ENCODE measurements at places on chromosomes 1 and 21. TPM values are rescaled to one million over a fixed set of nuclear protein-coding genes. Genes with fewer than 3 reads are reported as not detected.

CENPF gene
- total RNA-seq: 173 TPM

C8A gene
- not detected for total RNA-seq

ZFP69 gene
- total RNA-seq: 5.6 TPM

DENND2C gene
- total RNA-seq: 0.93 TPM

SAMD13 gene
- 8.0 TPM for total RNA-seq

C1orf74 gene
- 4.2 TPM for total RNA-seq

KRTAP19-1 gene
- not detected for total RNA-seq

CELA3A gene
- total RNA-seq: not detected

RPTN gene
- not detected for total RNA-seq

PCP4 gene
- not detected for total RNA-seq

SLC26A9 gene
- not detected for total RNA-seq

CENPL gene
- total RNA-seq: 39.3 TPM

RSPH1 gene
- 3.5 TPM for total RNA-seq

PATJ gene
- 0.95 TPM for total RNA-seq

KAZN gene
- 0.40 TPM for total RNA-seq

GRCh38 chr1:151372058-151372934, at the start of gene SELENBP1:
Gene SELENBP1 (minus strand): TSS chr1:151372705. CDS start chr1:151372641, 64 bp downstream.
- DNase-seq: no peak

GRCh38 chr1:221856228-221857093, 114.6 kb upstream of the DUSP10 start:
- DNase-seq: no peak

DNA sequence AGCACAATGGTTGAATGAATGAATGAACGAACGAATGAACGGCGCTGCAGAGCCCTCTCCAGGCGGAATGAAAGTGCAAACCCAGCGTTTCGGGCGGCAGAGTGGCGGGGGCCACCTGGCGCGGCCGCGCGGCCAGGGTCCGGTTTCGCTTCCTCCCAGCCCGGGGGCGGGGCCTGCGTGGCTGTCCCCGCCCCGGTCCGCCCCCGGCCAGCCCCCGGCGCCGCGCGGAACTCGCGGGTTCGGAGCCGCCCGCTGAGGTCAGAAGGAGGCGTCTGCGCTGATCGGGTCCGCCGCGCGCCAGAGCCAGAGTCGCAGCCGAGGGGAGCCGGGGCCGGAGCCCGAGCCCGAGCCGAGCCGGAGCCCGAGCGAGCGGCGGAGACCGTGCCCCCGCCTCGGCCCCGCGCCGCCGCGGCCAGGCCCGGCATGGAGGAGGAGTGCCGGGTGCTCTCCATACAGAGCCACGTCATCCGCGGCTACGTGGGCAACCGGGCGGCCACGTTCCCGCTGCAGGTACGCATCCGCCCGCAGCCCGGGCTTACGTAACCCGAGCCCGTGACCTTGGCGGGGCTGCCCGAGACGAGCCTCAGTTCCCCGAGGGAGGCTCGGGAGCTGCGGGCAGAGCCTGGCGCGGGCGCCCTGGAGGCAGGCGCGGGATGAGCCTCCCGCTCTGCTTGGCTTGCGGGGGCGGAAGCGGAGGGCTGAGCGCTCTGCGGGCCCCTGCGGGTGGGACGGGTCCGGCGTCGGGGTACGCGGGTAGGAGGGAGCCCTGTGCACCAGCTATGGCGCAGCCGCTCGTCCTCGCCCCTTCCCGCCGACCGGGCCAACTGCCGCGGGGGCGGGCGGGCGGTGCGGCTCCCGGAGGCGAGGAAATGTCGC, at the start of gene PDXK:
Gene PDXK (plus strand): TSS at position 258 of the 876 bp plus-strand sequence. CDS start 166 bp downstream, at position 424.
- DNase-seq: peak; percentile 93

- peak; percentile 27 for DNase-seq
Measured at GRCh38 chr21:17784604-17785402, 34.4 kb downstream of the C21orf91 start.

- DNase-seq: no peak
Measured at GRCh38 chr1:177687544-177687943, 282.3 kb downstream of the SEC16B start.

DNA sequence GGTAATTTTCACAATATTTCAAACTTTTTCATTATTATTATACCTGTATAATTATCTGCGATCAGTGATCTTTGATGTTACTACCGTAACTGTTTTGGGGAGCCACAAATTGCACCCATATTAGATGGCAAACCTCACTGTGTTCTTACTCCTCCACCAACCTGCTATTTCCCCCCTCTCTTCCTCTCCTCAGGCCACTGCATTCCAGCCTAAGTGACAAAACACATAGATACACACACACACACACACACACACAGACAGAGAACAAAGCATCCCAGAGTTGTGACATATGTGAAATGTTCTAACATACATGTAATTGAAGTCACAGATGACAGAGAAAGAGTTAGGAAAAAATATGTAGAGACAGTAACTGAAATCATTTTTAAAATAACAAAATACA, 18.5 kb downstream of the COP1 start:
- no peak for DNase-seq

DNA sequence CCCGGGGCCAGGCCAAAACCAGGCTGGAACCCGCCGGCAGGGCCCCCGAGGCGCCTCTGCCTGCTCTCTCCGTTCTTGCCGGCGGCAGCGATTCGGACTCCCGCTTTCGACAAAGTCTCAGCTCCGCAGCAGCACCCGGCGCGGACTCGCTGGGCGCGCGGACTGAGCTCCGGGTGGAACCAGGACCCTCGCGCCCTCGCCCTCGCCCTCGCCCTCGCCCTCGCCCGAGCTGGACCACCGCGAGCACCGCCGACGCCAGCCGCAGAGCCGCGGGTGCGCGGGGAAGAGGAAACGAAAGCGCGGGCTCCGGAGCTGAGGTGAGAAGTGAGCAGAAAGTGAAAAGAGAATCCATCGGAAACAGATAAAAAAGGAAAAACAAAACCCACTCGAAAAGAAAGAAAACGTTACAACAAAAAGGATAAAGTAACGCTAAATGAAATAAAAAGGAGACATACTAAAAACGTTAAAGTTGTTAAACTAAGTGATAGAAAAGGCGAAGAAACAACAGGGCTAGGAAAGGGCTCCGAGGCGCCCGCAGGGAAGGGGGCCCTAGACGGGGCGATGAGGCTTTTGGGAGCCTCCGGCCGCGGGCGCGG, 64.9 kb downstream of the MEF2D start:
- no peak for DNase-seq

DNA sequence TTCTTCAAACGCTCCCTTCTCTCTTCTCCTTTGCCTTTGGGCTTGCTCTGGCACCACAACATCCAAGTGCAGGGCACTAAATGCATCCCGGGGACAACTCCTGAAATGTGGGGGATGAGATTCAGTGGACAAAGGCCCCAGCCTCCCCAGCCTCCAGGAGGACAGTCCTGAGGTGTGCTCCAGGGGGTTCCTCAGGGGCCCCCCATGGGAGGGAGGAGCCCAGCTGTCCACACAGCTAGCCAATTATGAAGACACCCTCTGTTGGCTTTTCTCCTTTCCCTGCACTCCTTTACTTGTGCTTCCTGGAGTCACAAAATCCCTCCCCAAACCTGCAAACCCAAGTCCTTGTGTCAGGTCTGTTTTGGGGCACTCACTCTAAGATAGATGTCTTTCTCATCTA, 735.4 kb downstream of the PTPRU start:
- DNase-seq: no peak

DNA sequence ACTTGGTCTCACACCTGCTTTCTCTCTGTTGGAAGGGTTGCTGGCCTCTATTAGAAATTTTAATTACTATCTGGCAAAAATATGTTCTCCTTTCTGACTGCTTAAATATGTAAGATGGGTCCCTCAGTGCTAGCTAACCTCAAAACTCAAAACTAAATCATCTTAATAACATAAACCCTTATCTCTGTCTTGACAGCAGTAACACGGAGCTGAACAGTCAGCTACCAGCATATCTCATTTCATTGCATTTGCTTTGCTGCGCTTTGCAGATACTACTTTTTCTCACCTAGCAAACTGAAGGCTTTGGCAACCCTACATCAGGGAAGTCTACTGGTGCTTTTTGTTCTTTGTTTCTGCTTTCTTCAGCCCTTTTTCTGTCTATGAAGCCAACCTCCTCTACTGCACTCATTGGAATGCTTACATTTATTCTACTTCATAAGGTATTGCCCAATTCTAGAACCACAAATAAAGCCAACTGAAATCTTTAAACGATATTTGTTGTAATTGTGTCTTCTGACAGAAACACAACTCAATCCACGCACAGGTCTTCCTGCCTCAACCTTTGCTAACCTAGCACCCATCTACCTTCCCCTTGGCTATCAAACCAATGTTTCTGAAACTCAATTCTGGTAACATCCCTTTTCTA, 95.6 kb downstream of the RERE start:
- no peak for DNase-seq

DNA sequence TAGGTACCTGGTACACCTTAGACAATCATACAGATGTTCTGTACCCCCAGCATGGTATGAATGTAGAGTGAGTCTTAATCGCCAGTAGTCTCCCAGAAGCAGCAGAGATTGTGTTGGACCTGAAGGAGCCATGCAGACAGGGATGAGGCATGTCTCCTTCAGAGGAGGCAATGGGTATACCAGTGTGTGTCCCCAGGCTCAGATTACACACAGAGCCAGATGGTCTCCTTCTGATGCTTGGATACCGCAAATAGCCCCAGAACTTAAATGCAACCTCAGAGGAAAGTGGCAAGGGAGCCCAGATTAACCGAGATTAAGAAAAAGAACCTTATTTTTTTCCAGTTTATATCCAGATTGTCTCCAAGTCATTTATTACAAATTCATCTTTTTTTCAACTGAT, 96.8 kb upstream of the C21orf91 start:
- DNase-seq: no peak

- DNase-seq: no peak
Measured at GRCh38 chr1:30609336-30609998, 113.9 kb downstream of the MATN1 start.

- DNase-seq: no peak
Measured at GRCh38 chr1:90591970-90592356, 125.1 kb downstream of the BARHL2 start.

DNA sequence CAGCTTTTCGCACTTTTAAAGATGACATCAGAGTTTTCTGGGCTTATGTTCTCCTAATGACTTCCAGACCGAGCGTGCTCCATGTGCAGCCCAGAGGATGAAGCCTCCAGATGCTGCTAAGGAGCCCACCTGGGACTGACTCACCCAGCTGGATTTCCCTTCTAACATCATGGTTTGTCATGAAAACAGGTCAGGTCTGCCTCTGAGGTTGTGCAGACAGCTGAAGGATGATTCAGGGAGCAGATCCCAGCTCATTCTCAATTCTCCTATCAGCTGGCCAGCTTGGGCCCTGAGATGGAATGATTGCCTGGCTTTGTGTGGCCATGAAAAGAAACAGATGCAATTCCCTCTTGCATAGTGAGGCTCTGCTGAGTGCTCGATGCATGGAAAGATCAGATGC, 123.9 kb upstream of the DUSP10 start:
- no peak for DNase-seq

DNA sequence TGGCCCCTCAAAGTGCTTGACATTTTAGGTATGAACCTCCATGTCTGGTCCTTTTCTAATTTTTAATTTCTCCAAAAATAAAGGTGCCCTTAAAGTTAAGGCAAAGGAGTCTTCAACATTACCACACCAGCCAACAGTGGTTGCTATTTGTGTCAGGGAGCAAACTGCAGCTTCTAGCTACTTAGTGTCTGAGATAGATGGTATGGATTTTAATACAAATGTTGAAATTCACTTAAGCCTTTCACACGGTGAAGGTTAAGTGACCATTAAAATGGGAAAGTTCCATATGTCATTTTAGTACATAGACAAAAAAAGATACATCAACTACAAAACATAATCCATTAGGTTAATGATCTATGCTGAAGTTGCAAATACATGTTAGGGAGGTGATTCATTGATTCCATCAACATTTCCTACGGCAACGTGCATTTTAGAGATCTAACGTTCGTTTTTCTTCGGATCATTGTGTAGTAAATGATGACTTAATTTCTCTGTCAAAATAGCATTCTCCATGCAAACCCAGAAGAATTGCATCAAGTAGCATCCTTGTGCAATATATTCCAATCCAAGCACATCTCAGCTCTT, 48.2 kb upstream of the RGS21 start:
- no peak for DNase-seq

DNA sequence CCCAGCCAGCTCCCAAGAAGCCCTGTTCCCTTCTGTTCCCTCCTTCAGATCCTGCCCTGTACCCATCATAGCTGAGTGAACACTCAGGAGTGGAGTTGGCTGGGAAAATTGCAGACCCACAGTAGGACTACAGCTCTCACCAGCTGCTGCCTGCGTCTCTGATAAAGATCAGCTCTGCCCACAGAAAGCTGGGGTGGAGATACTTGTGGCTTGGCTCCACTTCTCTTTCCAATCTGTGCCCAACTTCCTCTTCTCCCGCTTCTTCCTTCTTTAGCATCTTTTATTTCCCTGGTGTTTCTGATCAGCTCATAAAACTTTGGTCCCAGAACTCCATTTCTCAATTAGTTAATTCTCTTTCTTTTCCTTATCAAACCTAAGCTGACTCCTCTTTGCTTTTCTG, 5.5 kb upstream of the CD1A start:
- DNase-seq: no peak

DNA sequence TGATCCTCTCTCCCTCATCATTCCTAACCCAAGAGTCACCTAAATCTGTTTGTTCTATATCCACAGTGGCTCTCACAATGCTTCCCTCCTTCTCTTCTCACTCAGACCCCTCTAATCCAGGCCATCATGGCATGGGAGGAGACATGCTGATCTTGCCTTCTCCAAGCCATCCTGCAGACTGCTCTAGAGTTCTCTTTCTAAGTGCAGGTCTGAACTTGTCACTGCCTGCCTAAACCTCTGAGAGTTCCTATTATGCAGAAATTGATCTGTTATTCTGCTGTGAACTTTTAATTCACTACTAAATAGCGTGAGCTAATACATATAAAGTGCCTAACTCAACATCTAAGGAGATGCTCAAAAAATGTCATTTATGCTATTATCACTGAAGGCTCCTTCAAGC, 26.8 kb downstream of the LAMC2 start:
- DNase-seq: no peak

DNA sequence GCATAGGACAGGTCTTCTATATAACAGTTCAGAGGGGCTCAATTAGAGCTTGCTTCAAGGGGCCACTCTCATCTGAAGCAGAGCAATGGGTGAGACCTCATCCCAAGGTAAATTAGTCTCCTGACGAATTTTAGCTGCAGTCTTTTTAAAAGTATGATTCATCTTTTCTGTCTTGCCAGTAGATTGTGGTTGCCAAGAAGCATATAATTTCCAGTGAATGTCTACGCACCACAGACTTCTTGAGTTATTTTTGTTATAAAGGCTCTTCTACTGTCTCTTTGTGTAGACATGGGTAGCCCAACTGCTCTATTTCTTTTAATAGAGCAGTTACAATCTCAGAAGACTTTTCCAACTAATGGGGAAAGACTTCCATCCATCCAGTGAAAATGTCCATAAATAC, 108.9 kb upstream of the FMN2 start:
- no peak for DNase-seq

GRCh38 chr1:241531195-241532161, 700 bp upstream of the KMO start:
- peak; percentile 91 for DNase-seq

GRCh38 chr21:45280178-45280821, 7.4 kb downstream of the POFUT2 start:
- DNase-seq: no peak

DNA sequence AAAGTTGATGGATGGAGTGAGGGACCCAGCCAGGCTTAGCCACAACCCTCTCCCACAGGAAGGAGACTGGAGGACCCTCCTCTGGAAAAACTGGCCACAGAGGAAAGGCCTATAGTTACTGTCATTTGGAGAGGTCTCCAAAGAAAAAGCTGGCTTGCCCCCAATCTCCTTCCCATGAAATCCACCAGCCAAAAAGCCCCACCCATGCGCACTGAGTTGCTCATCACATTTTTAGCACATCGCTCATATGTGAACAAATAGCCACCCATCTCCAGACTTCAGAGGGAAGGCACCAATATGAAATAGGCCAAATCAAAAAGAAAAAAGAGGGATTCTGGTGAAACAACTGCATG, 36.9 kb upstream of the QSOX1 start:
- no peak for DNase-seq

Measured in OCI-LY7 (cell line).